ENCODE measurements at places on chromosomes 6 and 20.

DNA sequence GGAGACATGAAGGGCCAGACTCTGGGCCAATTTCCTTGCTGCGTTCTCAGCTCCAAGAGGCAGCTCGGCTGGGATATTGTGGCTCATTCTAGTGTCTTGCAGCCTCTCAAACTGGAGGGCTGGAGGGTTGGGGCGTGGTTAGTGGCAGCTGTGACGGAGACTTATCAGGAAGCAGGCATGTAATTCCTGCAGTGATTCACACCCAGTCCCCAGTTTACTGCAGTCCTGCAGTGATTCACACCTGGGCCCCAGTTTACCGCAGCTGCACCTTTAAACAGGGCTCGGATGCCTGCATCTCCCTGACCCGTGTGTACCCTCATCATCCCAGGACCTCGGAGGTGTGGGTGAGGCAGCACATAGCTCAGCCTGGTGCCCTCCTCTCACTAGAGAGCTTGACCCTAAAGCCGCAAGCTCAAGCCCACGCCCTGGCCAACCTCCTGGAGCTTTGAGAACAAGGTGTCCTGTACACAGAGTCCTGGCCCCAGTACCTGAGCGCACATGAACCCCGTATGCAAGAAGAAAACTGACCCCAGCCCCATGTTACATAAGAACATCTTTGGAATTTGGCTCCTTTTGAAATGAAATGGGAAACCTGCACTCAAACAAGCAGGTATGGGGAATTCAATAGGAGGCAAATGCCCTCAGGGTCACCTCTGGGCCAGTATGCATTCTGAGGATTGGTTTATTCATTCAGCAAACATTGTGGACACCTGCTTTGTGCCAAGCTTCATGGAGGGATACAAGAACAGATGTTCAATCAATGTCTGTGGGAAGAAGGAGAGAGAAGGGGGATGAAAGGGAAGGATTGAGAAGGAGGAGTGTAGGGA, 55.3 kb upstream of the FAM83D start:
- DNase-seq: peak; percentile 18

DNA sequence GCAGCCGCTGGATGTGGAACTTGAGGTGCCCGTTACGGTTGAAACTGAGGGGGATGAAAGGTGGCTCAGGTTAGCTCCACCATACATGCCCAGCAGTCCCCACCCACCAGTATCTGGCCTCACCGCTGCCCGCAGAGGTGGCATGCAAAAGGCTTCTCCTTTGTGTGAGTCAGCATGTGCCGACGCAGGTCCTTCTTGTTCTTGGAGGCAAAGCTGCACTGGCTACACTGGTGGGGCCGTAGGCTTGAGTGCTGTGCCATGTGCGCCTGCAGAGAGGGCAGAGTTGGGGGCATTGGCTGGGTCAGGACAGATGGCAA, 15.8 kb downstream of the PCIF1 start:
- DNase-seq: no peak

DNA sequence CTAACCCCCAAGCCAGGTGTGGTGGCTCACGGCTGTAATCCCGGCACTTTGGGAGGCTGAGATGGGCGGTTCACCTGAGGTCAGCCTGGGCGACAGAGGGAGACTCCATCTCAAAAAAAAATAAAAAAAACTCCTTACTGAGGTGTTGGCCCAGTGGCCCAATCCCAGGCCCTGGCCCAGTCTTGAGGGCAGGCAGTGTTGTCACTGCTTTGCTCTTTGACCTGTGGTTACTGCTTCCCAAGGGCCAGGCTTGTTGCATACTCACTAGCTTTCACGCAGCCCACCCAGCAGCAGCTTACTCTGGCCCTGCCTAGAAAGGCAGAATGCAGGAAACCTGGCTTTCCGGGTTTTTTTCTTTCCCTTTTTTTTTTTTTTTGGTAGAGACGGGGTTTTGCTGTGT, 13.2 kb downstream of the CNPY3 start:
- DNase-seq: no peak

DNA sequence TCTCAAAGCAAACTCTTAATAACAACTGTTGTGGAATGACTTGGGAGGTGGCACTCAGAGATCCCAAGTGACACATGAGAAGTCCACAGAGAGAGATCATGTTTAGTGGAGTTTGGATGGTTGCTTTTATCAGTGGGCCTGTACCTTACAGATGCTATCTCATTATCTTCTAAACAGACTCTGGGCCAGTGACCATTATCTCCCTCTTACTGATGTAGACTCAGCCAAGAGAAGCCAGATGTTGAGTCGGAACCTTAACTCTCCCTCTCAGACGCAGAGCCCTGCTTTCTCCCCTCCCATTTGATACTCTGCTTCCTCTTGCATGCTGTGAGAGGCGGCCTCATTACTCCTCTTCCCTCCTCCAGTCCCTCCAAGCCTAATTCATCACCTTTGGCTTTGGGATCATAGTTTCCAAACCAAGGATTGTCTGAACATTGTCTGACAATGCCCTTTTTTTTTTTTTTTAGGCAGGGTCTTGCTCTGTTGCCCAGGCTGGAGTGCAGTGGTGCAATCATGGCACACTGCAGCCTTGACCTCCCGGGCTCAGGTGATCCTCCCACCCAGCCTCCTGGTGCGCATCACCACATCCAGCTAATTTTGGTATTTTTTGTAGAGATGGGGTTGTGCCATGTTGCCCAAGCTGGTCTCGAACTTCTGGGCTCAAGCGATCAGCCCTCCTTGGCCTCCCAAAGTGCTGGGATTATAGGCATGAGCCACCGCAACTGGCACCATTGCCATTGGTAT, 4.5 kb upstream of the DDR1 start:
- no peak for DNase-seq

DNA sequence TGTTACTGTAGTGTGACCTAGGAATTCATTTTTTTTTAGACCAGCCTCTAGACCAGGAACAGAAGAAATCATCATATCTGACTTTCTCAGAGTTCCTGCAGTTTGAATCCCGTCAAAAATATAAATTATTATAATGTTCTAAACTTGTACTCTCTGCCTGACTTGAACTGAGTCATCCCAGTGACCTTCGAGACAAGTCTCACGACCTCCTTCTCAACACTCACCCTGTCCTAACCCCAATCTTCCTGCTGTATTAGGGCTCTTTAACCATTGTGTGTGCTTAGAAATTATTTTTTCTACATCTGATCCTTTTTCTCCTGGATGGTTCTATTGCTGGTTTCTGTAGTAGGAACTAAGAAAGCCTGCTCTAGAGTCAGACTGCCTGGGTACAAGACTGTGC, 21.5 kb downstream of the ADGRF5 start:
- no peak for DNase-seq

DNA sequence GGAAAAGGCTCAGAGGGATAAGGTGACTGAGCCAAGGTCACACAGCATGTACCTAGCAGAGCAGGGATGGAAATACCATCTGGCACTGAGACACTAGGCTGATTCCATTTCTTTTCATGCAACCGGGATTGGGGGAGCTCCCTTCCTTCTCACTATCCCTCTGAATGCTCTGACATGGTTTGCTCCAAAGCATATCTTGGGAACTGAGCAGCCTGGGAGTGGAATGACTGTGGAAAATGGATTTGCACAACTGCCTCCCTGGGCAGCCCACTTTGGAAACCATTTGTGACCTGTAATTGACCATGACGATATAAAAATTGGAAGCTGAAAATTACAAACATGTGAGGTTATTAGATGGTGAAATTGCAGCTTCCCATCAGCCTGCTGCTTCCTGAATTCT, 309.0 kb upstream of the CHD6 start:
- no peak for DNase-seq

All from effector CD4-positive, alpha-beta T cell (primary cell).